ENCODE measurements at places on chromosomes 2 and 18.

GRCh38 chr18:35422237-35422636 lies 45.1 kb upstream of the ZNF396 start:
- no peak for DNase-seq

GRCh38 chr2:137023205-137023604 lies 257.9 kb downstream of the THSD7B start:
- no peak for DNase-seq

DNA sequence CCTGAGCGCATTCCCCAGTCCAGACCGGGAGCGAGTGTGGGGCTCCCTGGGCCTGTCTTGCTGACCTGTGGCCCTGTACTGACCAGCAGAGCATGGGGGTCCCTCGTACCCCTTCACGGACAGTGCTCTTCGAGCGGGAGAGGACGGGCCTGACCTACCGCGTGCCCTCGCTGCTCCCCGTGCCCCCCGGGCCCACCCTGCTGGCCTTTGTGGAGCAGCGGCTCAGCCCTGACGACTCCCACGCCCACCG lies 5.3 kb downstream of the NEU4 start:
- no peak for DNase-seq

DNA sequence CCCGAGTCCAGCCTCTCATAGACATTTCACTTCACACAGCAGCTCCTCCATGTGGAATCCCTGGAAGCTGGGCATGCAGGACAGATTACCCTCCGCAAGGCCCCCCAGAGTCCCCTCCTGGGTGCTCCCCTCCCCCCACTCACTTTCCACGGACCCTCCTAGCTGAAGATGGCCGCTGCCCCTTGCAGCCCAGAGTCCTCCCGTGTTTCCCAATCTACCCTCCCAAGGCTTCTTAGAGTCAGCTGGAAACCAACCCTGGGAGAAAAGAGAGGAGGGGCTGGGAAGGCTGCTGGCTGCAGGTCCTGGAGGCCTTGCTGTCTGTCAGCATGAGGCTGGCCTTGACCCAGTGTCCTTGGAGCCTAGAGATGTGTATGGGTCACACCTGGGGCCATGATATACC lies 49.0 kb upstream of the HAAO start:
- DNase-seq: no peak

GRCh38 chr2:142165790-142166189 lies 35.0 kb upstream of the LRP1B start:
- peak; percentile 61 for DNase-seq

- DNase-seq: peak; percentile 12
These were observed 82.5 kb downstream of the DSEL start for GRCh38 chr18:67433971-67434370.

DNA sequence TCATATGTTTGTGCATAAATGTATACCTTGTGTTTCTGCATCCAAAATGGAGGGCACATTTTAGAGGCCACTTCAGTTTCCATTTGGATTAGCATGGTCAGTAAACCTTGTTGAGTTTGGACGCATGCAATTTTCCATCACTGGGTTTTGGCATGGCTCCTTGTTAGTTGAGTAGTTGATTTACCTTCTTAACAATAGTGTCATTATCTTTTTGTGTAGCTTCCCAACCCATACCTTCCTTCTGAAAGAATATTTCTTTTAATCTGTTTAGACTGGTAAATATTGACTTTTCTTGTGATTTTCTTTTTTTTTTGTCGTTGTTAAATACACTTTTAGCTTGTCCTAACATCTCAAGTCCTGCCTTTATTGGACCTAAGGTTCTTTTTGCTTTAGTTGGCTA lies 15.5 kb downstream of the RPIA start:
- DNase-seq: no peak

DNA sequence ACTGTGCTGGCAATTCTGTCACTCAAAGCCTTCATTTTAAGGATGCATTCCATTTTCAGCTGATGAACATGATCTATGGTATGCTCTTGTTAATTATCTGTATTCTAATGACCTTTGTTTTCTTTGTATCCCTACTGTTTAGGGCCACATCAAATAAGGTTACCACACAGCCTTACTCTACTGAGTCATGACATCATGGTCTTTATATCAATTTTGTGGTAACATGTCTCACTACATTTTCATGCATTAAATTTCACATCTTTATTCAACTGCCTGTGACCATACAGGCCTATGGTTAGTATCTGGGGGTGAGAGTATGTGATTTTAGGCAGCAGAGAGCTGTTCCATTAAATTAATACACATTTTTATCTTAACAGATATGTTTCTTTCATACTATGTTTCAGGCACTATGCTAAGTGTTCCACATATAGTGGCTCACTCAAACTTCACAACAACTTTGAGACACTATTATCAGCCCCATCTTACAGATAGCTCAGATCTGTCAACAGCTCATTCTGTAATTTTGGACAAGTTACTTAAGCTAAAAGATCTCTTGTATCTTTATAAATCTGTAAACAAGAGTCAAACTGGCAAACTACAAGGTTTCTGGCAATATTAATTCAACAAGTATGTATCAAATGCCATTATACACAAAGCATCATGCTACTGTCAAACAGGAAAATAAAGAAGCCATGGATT lies 18.0 kb downstream of the LRPPRC start:
- no peak for DNase-seq

DNA sequence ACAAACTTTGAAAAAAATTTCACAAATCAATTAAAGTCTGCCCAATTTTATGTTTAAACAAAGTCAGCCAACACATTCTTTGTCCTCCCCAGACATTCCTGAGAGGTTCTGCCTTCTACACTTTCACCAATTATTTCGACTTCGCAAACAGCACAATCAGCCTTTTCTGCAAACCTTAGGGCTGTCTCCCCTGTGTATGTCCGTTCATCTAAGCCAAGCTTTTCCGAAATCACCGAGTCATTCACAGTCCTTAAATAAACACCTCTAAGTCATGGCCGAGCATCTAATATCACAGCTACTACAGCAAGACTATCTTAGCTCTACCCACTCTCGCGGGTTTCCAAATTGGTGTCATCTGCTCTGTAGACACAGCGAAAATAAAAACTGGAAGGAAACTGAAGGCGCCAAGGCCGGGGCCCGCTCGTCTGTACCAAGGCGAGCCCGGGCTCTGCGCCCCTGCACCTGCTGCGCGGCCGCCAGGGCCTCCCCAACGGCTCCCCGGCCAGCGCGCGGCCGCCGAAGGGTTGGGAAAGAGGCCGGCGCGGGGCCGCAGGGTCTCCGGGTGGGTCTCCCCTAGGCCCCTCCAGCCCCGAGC lies 730 bp downstream of the ODC1 start:
- no peak for DNase-seq

DNA sequence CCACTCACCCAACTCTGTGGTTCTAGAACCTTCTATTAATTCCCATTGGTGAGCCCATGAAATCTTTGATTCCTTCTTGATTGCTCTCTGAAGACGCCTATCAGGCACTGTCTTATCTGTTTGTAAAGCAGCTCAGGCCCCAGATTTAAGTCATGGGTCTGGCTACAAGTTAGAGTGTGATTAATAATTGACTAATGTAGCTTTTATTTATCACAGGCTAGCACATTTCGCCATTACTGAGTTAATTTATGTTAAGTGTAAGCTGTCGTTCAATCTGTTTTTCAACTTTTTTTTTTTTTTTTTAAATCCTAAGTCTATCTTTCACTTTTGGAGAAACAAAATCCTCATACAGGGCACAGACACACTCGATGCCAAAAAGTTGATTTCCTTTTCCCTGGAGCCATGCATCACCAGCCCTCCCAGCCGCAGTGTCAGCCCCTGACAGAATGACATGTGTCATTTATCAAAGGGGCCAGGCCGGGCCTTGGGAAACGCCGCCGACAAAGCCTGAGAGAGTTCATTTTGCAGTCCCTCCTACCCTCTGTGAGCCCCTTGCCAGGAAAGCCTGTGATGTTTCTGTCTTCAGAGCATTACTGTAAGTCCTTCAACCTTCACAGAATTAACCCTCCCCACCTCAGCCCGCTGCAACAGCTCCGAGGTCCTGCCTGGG lies 15.8 kb downstream of the TSHZ1 start:
- no peak for DNase-seq

DNA sequence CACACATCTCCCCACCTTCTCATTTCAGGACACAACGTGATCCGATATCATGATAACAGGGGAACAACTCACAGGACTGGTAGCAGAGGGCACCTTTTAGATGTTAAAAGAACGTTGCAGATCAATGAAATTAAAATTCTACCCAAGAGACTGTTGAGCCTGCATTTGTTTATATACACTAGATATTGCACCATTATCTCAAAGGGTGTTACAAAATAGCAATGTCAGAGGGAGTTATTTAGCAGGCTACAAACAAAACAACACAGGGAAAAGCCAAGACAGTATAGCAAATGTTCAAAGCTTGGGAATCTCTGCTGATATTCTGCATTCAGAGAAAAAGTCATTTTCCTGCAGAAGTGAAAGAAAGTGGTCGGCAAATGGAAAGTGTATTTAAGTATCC lies 139.5 kb downstream of the MYO5B start:
- DNase-seq: no peak

- no peak for DNase-seq
These were observed 61.5 kb downstream of the FARP2 start for GRCh38 chr2:241417626-241418025.

GRCh38 chr18:48781163-48781987 lies 169.4 kb downstream of the SMAD7 start:
- DNase-seq: peak; percentile 85

DNA sequence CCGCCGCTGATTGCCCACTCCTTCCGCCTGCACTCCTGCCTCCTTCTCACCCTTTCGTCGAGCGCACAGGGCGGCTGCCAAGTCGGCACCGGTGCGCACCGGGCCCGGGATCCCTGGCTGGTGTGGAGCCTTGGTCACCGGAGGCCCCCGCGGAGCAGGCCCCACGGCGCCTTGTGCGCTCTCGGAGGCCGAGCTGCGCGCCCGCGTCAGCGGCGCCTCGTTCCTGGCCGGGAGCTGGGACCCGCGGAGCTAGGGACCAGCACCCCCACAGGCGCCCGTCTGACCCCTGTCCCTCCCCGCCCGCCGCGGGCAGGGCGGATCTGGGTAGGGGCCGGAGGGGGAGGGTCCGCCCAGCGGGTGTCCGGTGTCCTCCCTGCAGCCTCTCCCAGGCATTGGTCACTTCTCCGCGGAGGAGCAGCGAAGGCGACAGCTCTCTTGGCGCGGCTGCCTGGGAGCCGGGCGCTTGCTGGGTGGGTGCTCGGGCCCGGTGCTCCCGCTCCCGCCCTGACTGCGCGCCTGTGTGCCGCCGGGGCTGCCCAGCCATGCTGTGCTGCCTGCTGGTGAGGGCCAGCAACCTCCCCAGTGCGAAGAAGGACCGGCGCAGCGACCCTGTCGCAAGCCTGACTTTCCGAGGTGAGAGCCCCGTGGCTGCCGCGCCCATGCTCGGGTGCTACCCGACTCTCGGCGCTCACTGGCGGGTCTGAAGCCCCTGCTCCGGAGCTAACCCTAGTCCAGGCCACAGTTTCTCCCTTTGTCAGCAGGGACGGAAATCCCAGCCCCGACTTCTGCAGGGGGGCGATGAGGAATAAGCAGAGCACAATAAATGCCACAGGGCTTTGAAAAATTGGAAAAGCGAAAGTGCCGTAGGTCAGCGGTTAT lies 13.2 kb downstream of the DYSF start:
- DNase-seq: peak; percentile 52

GRCh38 chr2:237629188-237629534 lies 1.8 kb downstream of the LRRFIP1 start:
- no peak for DNase-seq

- peak; percentile 89 for DNase-seq
These were observed 146.9 kb upstream of the MAP3K20 start for GRCh38 chr2:172928756-172929155.

DNA sequence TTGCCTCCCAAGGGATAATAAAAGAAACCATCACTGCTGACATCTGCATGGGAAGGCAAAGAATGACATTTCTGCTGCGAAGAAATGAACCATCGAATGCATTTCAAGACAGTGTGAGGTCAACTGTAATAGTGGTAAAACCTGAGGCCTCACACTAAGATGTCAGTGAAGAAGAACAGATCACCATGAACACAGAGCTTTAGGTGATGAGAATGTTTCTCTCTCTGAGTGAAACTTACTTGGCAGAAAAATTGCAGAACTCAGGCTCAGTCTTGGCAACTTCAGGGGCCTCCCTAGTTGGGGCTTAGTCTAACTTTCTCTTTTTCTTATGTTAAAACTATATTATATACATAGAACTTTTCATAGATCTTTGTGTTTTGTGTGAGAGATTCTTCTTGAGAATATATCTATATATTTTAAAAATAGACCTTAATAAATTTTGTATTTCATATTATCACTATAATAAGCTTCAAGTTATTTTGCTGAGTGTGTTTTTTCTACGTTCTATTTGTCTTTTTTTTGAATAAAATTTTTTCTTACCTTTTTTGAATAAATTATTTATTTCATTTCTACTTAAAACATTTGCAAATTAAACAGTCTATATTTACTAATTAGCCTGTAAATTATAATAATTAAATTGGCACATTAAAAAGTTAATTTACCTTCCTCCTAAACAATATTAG lies 427.5 kb upstream of the TRIB2 start:
- no peak for DNase-seq

- DNase-seq: no peak
These were observed 73.2 kb upstream of the SMAD2 start for GRCh38 chr18:48003426-48004349.

DNA sequence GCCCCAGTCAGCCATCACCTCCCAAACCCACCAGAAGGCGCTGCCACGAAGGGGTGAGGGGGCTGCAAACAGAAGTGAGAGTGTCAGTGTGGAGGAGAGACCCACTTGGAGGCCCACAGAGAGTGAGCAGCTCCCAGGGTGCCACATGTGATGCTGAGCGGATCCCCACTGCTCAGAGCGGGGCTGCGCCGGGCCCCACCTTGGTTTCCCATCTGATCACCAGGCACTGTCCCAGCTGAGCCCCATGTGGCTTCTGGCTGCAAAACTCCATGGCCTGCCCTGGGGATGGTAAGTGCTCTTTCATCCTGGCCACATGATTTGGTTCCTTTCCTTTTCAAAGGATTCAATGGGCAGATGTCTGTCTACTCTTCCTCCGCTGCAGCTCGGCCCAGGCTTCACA lies 23.8 kb downstream of the SNORC start:
- no peak for DNase-seq

DNA sequence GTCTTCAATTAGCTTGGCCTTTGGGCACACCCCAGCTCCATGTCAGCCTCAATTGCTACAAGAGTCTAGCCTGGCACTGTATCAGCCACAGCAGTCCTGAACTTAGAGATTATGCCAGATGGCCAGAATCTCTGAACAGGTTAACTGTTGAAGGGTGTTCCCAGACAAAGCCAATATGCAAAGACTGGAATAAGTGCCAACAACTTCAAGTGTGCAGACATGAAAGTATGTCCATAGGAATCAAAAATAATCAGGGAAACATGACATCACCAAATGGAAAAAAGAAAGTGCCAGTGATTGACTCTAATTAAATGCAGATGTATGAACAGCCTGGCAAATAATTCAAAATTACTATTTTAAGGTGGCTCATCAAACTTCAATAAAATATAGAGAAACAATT lies 98.5 kb upstream of the DOCK10 start:
- no peak for DNase-seq

Measured in dermis microvascular lymphatic vessel endothelial cell (primary cell).